ENCODE measurements at places on chromosomes 5 and 9.

DNA sequence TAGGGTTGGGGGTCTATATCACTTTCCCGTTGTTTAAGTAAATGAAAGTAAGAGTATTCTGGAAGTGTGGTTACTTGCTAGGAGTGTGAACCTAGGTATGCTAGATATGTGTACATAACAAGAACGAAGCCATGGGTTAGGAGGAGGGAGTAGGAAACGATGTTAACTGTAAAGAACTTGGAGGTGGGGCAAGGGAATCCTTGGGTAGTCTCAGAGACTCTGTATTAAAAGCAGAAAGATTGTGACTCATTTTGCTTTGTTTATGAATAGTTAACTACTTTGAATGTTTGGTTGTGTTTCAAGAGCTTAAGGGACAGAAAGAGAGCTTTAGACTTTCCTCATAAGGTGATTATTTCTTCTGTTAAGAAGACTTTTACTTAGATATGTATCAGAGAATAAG, 59.9 kb downstream of the TMEM252 start:
- no peak overlapping the region for H3K4me3 ChIP-seq
- no peak for DNase-seq
- H3K27ac ChIP-seq, result no peak overlapping the region
- H3K27me3 ChIP-seq, result peaks cover 4% of the 10 kb centered on the region

DNA sequence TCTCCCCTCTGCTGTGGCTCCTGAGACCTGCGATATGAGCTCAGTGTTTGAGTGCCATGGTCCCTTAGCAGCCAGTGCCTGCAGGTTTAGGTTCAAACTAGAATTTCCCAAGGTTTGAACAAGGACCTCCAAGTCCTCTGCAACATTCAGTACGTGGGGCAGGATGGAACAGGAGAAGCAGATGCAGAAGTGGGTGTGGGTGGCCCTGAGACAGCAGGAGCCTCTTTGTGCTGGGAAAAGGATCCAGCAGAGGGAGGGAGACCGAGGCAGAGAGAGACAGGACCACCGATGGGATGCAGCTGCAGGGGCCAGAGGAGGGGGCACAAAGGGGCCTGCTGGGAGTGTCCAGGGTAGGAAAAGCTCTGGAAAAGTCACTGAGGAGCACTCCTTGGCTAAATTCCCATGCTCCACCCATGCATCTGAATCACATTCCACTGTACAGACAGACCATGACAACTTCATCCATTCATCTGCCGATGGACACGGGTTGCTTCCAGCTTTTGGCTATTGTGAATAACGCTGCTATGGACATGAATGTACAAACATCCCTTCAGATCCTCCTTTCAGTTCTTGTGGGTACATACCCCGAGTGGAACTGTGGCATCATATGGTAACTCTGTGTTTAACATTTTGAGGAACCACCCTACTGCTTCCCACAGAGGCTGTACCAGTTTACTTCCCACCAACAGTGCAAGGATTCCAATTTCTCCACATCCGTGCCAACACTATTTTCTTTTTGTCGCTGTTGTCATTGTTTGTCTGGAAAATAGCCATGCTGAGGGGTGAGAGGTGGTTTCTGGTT, 26.7 kb upstream of the SUSD3 start:
- H3K27ac ChIP-seq, result no peak overlapping the region
- no peaks in the 10 kb centered on the region for H3K4me1 ChIP-seq
- H3K36me3 ChIP-seq, result no peaks in the 10 kb centered on the region
- no peak overlapping the region for H3K4me3 ChIP-seq

DNA sequence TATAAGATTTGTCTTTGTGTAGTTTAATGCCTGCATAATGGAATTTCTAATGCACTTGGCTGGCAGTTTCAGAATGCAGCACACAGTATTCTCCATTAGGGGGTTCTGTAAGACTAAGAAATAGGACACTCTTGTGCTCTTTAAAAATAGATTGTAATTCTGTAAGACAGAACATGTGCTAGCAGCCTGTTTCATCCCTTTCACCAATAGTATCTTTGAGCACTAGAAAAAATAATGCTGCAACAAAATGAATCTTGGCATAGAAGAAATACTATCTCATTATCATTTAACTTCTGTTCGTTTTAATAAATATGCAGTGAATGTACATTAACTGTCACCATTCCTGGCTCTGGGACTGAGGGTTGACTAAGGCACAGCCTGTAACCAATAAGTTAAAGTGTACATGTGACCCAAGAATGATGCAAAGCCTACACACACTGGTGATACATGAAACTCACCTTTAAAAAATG, 23.8 kb upstream of the ZNF622 start:
- no peak overlapping the region for H3K27ac ChIP-seq
- H3K4me3 ChIP-seq, result no peak overlapping the region
- H3K27me3 ChIP-seq, result no peaks in the 10 kb centered on the region
- no peaks in the 10 kb centered on the region for H3K36me3 ChIP-seq
- no peaks in the 10 kb centered on the region for H3K4me1 ChIP-seq

DNA sequence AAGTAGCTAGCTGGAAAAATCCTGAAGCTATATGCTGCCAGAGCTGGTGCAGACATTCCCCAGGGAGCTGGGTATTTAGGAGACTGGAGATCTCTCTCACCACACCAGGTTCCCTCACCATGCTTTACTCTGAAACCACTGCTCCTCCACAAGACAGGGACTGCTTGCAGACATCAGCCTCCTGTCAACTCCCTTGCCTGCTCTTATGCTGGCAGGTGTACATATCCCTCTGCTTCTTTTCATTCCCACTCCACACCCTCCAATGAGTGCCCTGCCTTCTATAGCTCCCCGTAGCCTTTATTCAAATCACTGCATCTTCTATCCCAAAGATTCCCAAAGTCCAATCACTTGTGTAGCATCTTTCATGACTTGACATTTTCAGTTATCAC, 380.7 kb downstream of the NFIB start:
- H3K27ac ChIP-seq, result no peak overlapping the region
- DNase-seq, result no peak
- H3K27me3 ChIP-seq, result no peaks in the 10 kb centered on the region

DNA sequence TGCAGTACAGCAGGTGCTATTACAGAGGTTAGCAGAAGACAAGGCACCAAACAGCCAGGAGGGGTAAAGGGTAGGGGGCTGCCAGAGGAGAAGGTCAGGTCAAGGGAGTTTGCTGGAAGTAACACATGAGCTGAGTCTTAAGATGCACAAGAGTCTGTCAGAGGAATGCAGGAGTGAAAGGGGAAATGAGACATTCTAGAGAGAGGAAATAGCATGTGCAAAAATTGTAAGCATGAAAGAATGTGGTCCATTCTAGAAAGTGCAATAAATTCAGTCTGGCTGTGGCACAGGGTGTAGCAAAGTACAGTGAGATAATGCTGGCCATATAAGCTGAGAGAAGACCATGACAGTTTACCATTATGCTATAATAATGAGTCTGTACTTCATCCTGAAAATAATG, 6.6 kb downstream of the GOLGA1 start:
- peaks cover 7% of the 10 kb centered on the region for H3K36me3 ChIP-seq
- H3K4me3 ChIP-seq, result no peak overlapping the region
- no peak overlapping the region for H3K27ac ChIP-seq

- peaks cover 15% of the 10 kb centered on the region for H3K4me1 ChIP-seq
- H3K36me3 ChIP-seq, result no peaks in the 10 kb centered on the region
Measured at GRCh38 chr9:98241357-98242300, 13.8 kb downstream of the TBC1D2 start.

DNA sequence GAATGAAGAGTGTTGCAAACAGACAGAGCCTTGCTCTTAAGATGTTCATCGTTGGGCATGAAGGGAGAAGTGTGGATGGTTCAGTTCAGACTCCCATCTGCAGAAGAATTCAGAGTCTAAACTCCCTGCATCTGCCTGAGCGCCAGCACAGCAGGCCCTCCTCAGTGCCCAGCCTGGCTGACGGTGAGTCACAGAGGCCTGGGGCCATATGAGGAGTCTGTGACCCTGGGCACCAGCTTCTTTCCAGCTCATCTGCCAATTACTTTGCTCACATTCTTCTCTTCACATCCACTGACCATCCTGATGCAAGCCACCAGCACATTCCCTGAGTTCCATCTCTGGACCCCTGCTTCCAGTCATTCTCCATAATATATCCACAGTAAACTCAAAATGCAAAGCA, 401.1 kb upstream of the TRPC7 start:
- DNase-seq, result no peak
- H3K27ac ChIP-seq, result no peak overlapping the region
- no peaks in the 10 kb centered on the region for H3K36me3 ChIP-seq
- H3K4me1 ChIP-seq, result no peaks in the 10 kb centered on the region
- no peak overlapping the region for H3K4me3 ChIP-seq

GRCh38 chr5:120436996-120437395, 27.1 kb upstream of the PRR16 start:
- H3K27ac ChIP-seq, result no peak overlapping the region
- no peaks in the 10 kb centered on the region for H3K4me1 ChIP-seq
- no peaks in the 10 kb centered on the region for H3K27me3 ChIP-seq
- no peak overlapping the region for H3K4me3 ChIP-seq

DNA sequence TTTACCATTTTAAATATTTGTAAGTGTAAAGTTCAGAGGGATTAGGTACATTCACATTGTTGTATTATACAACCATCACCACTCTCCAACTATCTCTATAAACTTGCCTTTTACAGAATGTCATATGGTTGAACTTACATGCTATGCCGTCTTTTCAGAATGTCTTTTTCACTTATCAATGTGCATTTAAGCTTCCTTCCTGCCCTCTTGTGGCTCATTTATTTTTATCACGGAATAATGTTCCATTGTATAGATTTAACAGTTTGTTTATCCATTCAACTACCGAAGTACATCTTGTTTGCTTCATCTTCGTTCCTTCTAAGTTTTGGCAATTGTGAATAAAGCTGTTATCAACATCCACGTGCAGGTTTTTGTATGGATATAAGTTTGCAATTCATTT, 133.3 kb upstream of the C6 start:
- no peaks in the 10 kb centered on the region for H3K27me3 ChIP-seq
- H3K4me1 ChIP-seq, result no peaks in the 10 kb centered on the region
- no peak for DNase-seq
- no peak overlapping the region for H3K4me3 ChIP-seq
- peaks cover 2% of the 10 kb centered on the region for H3K36me3 ChIP-seq

DNA sequence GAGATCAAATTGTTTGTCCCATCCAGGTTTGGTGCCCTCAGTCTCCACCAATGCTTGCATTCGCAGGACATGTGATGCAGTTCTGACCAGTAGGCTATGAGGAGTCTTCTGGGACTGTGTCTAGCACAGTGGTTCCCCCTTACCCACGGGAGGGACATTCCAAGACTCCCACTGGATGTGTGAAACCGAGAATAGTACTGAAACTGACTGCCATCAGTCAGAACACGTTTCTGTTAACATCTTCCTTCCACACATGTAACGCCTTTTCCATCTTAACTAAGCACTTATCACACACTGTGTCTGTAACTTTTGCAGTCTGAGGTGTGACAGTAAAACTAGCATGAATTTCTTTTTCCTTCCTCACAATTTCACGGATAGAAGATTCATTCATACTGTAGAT, 74.7 kb downstream of the PTTG1 start:
- no peak for DNase-seq
- H3K27ac ChIP-seq, result no peak overlapping the region
- no peaks in the 10 kb centered on the region for H3K36me3 ChIP-seq
- H3K4me1 ChIP-seq, result no peaks in the 10 kb centered on the region
- no peaks in the 10 kb centered on the region for H3K27me3 ChIP-seq

DNA sequence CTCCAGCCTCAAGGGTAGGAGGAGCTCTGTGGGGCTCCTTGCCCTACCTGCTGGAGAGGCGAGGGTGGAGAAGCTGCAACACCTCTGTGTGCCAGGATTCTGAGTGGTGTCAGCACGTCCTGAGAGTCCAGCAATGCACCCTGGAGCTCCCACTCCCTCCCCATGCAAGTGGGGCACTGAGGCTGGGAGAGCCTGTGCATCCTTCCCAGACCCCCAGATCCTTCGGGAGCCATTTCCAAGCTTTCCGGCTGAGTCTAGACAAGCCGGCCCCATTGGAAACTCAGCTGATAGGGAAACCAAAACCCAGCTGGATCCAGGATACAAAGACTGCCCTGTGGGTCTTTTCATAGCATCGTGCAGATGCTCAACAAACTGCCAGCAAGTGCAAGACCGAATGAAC, 1.8 kb downstream of the FAM163B start:
- peaks cover 79% of the 10 kb centered on the region for H3K27me3 ChIP-seq
- peaks cover 1% of the 10 kb centered on the region for H3K4me1 ChIP-seq
- no peak overlapping the region for H3K27ac ChIP-seq
- no peak for DNase-seq
- H3K36me3 ChIP-seq, result no peaks in the 10 kb centered on the region

DNA sequence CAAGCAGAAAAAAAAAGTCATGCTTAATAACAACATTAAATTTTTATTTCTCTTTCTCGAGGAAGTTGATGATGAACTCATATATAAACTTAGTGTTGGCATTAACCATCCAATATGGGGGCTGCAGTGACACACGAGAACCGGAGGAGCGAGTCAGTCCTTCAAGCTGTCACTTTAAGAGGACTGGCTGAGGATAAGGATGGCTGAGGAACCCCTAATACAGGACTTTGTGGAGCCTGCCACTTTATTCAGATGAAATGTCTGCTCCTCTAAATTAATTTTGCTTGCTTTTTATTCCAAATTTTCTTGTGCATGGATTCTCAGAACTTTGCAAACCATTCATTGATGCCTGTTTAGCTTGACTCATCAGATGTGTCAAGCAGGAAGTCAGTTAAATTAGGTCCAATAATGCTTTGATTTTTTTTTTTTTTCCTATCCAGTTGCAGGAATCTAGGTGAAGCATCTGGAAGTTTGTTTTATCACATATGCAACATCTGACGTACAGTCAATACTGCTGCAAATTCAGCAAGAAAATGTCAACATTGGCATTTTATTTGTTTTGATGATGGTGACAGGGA, 144.2 kb upstream of the COL5A1 start:
- H3K27ac ChIP-seq, result no peak overlapping the region
- H3K36me3 ChIP-seq, result no peaks in the 10 kb centered on the region
- DNase-seq, result no peak
- no peak overlapping the region for H3K4me3 ChIP-seq

- H3K4me3 ChIP-seq, result no peak overlapping the region
- DNase-seq, result no peak
- H3K4me1 ChIP-seq, result peaks cover 27% of the 10 kb centered on the region
- no peaks in the 10 kb centered on the region for H3K36me3 ChIP-seq
- no peak overlapping the region for H3K27ac ChIP-seq
Measured at GRCh38 chr5:115847290-115847689, 5.6 kb downstream of the AP3S1 start.

GRCh38 chr5:138565100-138565821, 9.9 kb downstream of the HSPA9 start:
- no peaks in the 10 kb centered on the region for H3K4me1 ChIP-seq
- H3K36me3 ChIP-seq, result peaks cover 41% of the 10 kb centered on the region
- H3K27me3 ChIP-seq, result no peaks in the 10 kb centered on the region
- H3K27ac ChIP-seq, result no peak overlapping the region
- no peak overlapping the region for H3K4me3 ChIP-seq

Measured in neuronal stem cell (in vitro differentiated cells).